ENCODE measurements at places on chromosomes 7 and 10.

GRCh38 chr10:77664696-77665095, 27.1 kb upstream of the KCNMA1 start:
- DNase-seq = no peak

GRCh38 chr10:112826018-112826697, 123.9 kb upstream of the TCF7L2 start:
- DNase-seq = no peak

DNA sequence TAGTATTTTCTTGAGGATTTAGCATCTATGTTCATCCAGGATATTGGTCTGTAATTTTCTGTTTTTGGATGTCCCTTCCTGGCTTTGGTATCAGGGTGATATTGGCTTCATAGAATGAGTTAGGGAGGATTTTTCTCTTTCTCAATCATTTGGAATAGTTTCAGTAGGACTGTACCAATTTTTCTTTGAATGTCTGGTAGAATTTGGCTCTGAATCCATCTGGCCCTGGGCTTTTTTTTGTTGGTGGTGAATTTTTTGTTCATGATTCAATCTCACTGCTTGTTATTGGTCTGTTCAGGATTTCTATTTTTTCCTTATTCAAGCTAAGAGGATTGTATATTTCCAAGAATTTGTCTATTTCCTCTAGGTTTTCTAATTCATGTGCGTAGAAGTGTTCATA, 192.7 kb downstream of the KIF20B start:
- no peak for DNase-seq

DNA sequence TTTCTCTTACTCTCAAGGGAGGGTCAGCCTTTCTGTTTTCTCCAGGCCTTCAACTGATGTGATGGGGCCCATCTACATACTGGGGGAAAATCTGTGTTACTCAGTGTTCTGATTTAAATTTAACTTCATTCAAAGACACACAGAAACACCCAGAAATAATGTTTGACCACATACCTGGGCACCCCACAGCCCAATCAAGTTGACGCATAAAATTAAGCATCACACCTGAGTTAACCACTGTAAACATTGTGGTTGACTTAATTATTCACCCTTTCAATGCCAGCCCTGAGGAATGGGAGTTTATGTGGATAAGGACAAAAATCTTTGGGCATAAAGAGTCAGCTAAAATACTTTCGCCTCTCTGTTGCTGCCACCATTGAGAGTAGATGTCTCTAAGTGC, 10.0 kb upstream of the CHN2 start:
- DNase-seq = no peak

DNA sequence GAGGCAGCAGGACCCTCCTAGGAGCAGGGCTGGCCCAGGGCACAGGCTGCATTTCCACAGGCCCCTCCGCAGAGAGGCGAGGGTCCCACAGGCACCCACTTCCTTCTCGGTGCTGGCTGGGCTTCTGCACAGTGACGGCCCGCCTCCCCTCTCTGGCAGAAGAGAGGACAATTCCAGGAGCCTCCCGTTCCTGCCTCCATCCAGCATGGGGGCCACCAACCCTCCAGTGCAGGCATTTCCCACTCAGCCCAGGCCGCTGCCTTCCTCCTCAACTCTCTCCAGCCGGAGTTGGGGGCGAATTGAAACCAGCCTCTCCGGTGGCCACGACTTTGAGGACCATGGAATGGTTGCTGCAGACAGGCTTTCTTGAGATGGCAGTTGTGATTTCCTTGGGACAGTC, 125.0 kb upstream of the PPP2R2D start:
- DNase-seq = no peak

GRCh38 chr10:63614371-63614891, 93.2 kb downstream of the REEP3 start:
- peak; percentile 5 for DNase-seq

GRCh38 chr7:116439841-116440549, 59.5 kb upstream of the CAV2 start:
- no peak for DNase-seq

- DNase-seq = no peak
These were observed 98.1 kb upstream of the LRRC4 start for GRCh38 chr7:128129224-128129864.

DNA sequence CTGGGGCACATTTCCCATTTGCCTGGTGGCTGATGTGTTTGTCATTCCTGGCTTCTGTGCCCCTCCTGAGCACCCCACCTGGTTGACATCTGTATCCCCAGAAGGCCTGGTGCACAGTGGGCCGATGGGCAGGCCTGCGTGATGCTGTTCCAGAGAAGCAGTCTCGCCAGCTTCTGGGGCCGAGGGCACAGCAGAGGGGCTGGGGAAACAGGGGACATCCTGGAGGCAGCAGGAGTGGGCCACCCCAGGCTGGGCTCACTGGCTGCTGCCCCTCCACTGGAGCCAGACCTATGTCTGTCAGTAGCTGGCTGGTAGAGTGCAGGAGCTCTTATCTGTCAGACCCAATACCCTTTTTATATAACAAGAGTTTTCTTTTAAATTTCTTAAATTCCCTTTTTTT, 896 bp upstream of the MYL7 start:
- DNase-seq = no peak

- no peak for DNase-seq
These were observed 1167.0 kb downstream of the SORCS3 start for GRCh38 chr10:105807935-105808587.

- DNase-seq = no peak
These were observed 79.2 kb downstream of the ABCA13 start for GRCh38 chr7:48250441-48250951.

DNA sequence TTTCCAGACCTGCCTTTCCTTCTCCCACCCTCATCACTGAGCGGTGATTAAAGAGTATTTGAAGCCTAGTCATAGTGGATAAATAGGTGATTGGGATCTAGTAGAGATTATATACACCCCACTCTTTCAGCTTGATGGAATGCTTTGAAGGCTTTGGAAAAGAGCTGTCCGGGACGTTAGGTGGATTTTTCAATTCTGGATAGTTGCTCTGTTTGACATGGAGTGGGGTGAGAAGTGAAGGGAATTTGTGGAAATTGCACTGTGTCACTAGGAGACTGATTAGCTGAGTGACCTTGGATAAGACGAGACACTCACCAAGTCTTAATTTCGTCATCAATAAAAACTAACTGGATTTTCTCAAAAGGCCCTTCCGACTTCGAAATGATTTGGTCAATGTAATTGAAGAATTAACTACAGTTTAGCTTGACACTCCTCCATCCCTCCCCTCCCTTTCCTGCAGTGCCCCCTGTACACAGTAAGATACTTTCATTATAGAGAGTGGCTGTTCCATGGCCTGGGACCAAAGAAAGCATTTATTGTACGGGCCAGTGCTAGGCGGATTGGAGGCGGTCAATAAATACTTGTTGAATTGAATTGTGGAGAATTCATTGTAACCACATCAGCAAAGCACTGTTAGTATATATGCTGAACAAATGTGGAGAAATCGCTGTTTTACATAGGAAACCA, 962 bp downstream of the ZKSCAN1 start:
- no peak for DNase-seq

GRCh38 chr7:53315981-53316380, 280.5 kb downstream of the POM121L12 start:
- DNase-seq = no peak

DNA sequence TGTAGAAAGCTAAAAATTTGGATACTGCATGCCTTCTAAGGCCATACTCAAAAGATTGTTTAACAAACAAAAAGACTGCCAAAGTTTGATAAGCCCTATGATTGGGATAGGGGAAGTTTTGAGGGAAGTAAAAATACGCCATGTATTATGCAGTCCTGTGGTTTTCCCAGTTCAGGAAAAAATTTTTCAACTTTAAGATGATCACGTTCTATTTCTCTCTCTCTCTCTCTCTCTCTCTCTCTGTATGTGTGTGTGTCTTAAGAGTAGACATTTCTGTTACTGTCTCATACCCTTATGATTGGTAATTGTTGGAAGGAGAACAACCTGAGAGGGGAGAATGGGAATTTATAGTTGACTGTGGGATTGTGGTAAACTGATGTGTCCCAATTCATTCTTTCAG, 69.1 kb upstream of the CYP26C1 start:
- DNase-seq = no peak

DNA sequence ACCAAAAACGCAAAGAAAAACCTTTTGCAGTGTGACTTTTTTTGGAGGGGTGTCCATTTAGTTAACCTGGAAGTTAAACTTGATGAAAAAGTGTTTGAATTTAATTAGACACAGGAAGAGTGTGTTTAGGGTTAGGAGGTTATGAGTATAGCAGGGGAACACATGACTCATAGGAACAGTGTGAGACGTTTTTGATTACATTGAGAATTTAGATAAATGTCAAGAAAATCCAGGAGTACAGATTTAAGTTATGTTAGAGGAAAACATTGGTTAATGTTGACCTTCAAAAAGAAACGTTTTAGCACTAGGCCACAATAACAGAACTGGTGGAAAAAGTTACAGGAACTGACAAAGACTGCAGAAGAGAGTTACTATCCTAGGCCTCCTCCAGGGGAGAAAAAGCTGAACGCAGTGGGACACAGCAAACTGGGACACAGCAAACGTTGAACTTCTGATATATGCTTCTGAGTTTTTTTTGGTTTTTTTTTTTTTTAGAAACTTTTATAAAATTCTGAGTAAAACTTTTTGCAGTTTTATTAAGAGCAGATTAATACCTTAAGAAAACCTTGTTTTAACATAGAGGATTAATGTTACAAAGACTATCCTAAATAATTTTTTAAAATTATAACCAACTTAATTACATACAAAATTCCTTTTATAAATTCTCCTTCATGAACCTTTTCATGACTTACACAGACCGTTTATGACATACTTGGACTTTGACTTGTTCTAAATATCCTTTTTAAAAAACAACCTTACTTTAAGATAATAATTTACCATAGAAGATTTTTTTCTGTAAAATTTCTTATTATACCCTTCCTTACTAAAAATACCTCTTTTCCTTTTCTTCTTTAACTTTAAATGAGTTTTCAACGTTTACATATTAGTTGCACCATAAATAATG, 22.2 kb downstream of the LANCL2 start:
- no peak for DNase-seq

GRCh38 chr10:13483951-13484350, 44.9 kb downstream of the BEND7 start:
- no peak for DNase-seq

DNA sequence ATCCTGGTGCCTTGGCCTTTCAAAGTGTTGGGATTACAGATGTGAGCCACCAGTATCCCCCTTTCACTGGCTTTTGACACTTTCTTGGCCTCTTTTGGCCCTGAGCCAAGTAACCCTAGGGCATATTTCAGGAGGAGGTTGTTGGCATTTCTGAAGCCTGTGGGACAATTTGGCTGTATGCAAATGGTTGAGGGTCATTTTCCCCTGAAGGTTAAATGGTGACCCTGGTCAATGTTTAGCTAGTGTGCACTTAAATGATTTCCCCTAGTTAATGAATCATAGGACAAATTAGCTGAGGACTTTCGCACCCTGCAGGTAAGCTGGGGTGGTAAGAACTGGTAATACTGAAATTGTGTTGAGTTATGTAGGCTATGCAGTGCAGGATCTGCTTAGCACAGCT, 660.5 kb downstream of the LRMDA start:
- no peak for DNase-seq

DNA sequence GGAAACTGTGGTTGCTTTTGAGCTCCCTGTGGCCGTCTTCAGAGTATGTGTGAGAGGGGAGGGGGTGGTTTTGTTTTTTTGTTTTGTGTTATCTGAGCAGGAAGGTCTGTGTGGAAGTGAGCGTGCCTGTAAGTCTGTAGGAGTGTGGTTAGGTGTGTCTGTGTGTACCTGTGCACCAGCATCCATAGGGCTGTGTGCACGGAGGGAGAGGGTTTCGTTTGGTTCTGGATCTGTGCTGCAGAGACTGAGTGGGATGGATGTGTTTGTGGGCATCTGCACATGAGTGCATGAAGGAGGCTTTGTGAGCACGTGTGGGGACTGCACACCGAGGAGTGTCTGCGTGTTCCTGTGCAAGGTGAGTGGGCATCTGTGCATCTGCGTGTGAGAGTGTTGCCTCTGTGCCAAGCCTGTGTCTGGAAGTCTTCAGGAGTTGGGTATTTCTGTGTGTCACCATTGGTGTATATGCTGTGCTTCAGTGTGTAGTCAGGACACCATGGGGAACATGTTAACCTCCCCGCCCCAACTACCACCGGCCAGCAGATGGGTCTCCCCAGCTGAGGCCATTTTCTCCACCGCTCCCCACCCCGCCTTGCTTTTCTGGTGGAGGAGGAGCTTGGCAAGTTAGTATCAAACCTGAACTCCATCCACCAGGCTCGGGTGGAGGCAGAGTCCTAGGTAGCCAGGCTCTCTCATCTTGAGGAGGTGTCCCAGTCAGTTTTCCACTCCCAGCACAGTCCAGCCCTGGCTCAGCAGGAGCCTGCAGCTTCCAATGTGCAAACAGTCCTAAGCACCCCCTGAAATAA, 7.1 kb upstream of the TLX1 start:
- DNase-seq = no peak

GRCh38 chr10:11962176-11962575, 80.4 kb downstream of the UPF2 start:
- no peak for DNase-seq

All from NCI-H1092 (cell line).